ENCODE measurements at places on chromosomes 11 and 22.

GRCh38 chr11:117832511-117832910 is 8.0 kb upstream of the FXYD2 start:
- DNase-seq = no peak

- DNase-seq = peak; percentile 61
Observed at GRCh38 chr11:72787216-72788104, 6.4 kb downstream of the STARD10 start.

- no peak for DNase-seq
Observed at GRCh38 chr22:22609291-22609690, 35.1 kb upstream of the GGTLC2 start.

DNA sequence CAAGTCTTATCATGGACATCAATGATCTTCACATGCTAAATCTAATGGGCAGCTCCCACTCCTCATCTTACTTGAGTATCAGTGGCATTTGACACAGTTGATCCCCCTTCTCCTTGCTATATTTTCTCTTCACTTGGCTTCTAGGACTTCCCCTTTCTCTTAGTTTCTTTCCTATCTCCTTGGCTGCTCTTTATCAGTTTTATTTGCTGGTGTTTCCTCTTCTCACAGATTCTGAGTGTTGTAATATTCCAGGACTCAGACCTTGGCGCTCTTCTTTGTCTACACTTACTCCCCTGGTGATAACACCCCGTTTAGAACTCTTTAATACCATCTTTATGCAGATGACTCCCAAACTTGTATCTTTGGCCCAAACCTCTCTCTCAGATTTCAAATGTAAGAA is 33.9 kb upstream of the RASSF10 start:
- no peak for DNase-seq
